Urinary bladder (tissue), 4 donors: ENCODE measurements at places on chromosomes 7 and 10. TPM values are rescaled to one million over a fixed set of nuclear protein-coding genes. Genes with fewer than 3 reads are reported as not detected.

DNA sequence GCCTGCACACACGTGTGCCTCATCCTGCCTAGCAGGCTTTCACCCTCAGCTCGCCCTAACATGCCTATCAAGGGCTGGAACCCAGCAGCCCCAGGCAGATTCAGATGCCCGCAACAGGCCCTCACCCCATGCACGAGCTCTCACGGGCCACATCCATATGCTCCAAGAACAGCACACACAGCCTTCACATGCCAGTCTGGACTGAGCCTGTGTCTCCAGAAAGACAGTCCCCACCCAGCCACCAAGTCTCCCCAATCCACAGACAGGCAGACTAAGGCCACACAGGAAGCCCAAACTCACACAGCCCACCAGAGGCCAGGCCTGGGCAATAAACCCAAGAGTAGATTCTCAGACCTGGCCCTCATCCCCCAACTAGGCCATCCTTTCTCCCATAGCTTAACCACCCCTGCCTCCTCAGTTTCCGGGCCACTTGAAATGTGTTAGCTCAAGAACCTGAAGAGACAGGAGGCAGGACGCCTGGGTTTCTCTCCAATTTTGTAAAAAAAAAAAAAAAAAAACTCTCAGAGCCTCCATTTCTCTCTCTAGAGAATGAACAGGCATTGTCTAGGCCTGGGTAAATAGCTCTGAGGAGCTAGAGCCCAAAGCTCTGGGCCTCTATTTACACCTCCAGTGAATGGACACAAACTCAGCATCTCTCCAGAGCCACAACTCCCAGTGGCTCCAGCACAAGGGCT is 6.8 kb downstream of the LDB1 start:
- DNase-seq: no peak

DNA sequence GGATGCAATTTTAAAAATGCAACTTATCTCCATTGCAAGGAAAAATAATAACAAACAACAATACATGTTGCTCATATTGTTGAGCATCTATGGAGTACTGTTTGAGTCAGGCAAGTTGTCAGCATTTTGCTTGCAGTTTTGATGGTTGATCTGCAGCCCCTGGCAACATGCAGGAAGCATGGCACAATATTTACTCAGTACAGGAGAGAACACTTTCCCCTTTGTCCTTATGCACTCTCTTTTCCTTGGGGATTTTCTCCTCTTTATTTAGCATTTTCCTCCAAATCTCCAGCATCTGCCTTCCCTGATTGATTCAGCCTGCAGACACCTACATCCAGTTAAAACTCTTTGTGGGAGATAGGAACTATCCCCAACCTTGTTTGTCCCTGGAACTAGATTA is 620.5 kb upstream of the LRRN3 start:
- DNase-seq: no peak

DNA sequence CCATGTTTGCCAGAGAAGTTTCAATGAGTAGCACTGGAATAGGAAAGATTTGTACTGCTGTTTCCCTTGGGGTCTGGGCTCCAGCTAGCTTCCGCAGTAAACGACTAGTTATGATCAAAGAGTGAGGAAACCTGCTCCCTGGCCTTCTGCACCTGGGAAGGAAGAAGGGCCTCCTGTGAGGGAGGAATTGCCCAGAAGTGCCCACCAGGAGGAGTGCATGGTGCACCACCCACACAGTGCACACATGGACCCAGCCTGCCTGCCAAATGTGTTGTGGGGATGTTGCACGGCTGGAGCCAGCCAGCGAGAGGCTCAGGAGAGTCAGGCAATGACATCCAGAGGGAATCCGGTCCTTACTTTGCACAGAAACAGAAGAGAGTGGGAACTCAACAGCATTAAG is 27.0 kb upstream of the FAM107B start:
- DNase-seq: no peak

DNA sequence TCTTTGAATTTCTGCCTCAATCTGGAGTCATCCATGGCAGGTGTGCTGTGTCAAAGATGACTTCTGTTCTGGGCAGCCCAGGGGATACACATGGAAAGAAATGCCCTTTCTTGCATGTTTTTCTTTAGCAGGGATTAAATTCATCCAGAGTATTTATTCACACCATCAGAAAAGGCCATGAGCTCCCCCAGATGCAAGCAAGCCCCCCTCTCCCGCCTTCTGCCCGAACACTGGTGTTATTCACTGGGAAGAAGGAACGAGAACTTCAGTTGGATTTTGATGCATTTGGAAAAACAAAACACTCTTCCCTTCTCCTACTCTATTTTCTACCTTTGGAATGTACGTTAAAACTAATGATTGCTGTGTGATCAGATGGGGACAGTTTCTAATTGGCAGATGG is 1.4 kb downstream of the PLPP4 start:
- DNase-seq: no peak

DNA sequence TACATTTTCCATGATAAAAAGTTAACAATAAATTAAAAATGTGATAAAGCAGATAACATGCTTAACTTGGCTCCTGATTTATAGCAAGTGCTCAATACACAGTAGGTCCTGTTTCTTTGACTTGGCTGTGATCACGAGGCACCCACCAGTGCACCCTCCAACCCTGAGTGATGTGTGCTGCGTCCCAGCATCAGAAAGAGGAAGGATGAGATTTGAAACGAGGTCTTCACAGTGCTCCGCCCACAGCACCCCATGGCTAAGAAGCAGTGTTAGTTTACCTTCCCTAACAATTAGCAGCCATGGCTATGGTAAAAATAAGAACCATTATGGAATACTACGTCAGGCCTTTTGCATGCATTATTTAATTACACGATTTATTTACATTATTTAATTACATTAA is 292.0 kb upstream of the ZMIZ1 start:
- no peak for DNase-seq

GRCh38 chr10:28181478-28182096 is 121.3 kb downstream of the MPP7 start:
- DNase-seq: no peak

GRCh38 chr7:122949186-122949585 is 46.3 kb downstream of the TAS2R16 start:
- DNase-seq: no peak

- DNase-seq: no peak
Observed at GRCh38 chr7:22874904-22875303, 52.3 kb upstream of the TOMM7 start.

DNA sequence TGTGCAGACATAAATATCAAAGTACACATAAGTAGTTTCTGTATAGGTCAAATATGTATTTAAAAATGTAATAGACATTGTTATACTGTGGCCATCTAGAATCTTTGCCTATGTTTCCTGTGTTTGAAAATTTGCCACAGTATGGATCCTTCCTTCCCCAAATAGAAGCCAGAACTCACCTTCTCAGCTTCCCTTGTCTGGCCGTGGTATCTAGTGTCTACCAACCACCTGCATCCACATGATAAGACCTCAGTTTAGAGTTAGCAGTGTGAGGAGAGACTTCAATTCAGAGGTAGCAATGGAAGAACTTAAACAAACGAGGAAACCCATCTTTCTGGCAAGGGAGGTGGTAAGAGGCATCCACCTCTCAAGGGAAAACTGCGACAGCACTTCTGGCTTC is 4.9 kb downstream of the TRDMT1 start:
- DNase-seq: no peak

DNA sequence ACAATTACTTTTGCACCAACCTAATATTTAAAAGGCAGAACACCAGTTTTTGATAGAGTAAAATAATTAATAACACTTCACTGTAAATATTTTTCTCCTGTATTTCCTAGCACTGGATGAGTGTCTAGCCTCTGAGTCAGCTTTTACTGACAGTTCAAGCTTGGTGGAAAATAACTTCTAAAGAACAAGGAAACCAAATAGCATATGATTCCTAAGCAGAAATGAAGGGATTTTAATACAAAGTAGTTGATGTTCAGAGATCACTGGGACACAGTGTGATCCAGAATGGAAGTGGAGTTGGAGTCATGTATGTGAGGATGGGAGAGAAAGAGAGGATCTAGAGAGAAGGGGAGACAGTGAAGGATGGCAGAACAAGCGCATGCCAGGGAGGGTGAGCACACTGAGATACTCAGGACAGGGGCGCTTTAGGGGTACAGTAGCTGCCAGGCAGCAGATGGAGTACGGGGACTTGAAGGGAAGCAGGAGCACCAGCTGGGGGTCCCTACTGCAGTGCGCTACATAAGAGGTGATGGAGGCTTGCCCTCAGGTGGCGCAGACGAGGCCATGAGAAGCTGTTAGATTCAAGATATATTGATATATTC is 117.9 kb upstream of the KLF6 start:
- no peak for DNase-seq

- no peak for DNase-seq
Observed at GRCh38 chr10:118971187-118971586, 58.3 kb upstream of the NANOS1 start.

DNA sequence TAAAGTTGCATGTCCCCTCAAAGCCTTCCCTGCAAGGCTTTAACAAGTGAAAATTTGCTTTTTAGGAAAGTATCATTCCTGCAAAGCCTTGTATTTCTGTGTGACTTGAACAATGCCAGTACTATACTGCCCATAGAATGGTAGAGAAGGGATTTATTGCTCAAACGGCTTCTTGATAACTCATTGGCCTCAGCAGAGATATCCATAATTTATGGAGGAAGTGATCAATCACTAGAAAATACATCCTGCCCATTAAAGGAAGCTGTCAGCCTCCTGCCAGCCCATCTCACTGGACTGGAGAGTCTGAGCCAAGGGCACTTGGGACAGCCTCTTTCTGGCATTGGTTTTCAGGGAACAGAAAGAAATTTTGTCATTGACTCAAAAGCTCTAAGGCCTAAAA is 152.6 kb downstream of the XPNPEP1 start:
- DNase-seq: no peak

- DNase-seq: no peak
Observed at GRCh38 chr7:36762394-36762793, 38.1 kb upstream of the AOAH start.

DNA sequence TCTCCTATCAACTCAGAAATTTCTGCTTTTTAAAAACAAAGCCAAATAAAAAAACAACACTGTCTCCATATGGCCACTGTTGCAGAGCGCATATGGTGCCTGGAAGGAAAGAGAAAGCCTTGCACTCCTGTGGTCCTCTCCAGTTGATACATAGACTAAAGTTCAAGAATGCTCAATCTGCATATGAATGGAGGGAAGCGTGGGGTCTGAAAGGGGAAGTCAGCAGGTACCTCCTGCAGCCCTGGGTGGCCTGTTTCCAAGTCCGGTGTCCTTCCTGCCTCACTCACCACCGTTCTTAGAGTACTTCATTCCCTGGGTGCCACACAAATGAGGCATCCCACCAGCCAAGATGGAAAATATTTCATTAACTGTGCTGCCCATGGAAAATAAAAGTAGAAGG is 138.3 kb upstream of the PALS2 start:
- no peak for DNase-seq

- DNase-seq: no peak
Observed at GRCh38 chr7:102222445-102222844, 64.2 kb upstream of the SH2B2 start.

- DNase-seq: no peak
Observed at GRCh38 chr10:116124777-116125176, 148.2 kb downstream of the GFRA1 start.

- DNase-seq: no peak
Observed at GRCh38 chr10:127968027-127968441, 61.1 kb downstream of the PTPRE start.

GRCh38 chr10:75230600-75231038 is 5.1 kb downstream of the COMTD1 start:
- peak; percentile 45 for DNase-seq

- DNase-seq: no peak
Observed at GRCh38 chr10:126663328-126663727, 7.2 kb downstream of the C10orf90 start.

- no peak for DNase-seq
Observed at GRCh38 chr7:12398186-12398585, 5.5 kb downstream of the VWDE start.

DNA sequence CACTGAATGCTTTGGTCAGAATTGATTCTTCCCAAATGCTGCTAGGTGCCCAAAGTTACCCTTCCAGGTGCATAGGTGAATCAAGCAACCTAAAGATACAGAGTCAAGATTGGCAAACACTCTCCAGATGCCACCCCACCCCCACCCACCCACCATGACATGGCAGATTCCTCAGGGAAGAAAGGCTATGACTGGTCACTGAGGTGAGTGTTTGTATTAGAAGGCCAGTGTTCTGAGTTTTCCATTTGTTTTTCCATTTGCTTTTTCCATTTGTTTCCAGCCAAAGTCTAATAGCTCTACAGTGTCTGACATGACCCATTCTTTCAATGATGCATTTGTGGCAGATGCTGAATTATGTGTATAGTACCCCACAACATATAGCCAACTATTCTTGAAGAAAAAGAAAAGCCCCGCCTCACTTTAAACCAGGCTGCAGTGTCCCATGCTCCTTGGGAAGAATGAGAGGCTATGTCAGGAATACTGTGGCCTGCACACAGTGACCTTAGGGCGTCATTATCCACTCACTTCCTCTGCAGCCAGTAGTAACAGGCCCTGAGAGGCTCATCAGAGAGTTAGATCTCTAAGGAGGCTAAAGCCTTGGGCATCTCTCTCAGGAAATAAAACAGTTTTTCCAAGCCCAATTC is 16.1 kb upstream of the HIBADH start:
- no peak for DNase-seq

GDF2 gene
- not detected for polyA plus RNA-seq

GATA3 gene
- polyA plus RNA-seq: 17.9 TPM

CYP26A1 gene
- not detected for polyA plus RNA-seq

PDK4 gene
- 183 TPM for polyA plus RNA-seq

MUC12 gene
- 2.1 TPM for polyA plus RNA-seq

ADARB2 gene
- polyA plus RNA-seq: 1.0 TPM

SPDYE18 gene
- polyA plus RNA-seq: 1.3 TPM

AKR1C3 gene
- polyA plus RNA-seq: 74.4 TPM

CDC14C gene
- 0.09 TPM for polyA plus RNA-seq
